ENCODE measurements at places on chromosomes 7 and 10. TPM values are rescaled to one million over a fixed set of nuclear protein-coding genes. Genes with fewer than 3 reads are reported as not detected.

AGAP5 gene
- polyA plus RNA-seq, result 3.3 TPM

CFAP58 gene
- 0.23 TPM for polyA plus RNA-seq

DPYSL4 gene
- polyA plus RNA-seq, result 3.4 TPM

LRRN3 gene
- polyA plus RNA-seq, result 12.7 TPM

RBP3 gene
- not detected for polyA plus RNA-seq

MKI67 gene
- polyA plus RNA-seq, result 11.8 TPM

METTL27 gene
- polyA plus RNA-seq, result 1.5 TPM

ZPBP gene
- not detected for polyA plus RNA-seq

ZNF107 gene
- 1.8 TPM for polyA plus RNA-seq

IGF2BP3 gene
- polyA plus RNA-seq, result 14.4 TPM

VAX1 gene
- polyA plus RNA-seq, result 0.23 TPM

SLC26A3 gene
- not detected for polyA plus RNA-seq

FAM25G gene
- not detected for polyA plus RNA-seq

KIF5B gene
- polyA plus RNA-seq, result 28.8 TPM

PDE6C gene
- not detected for polyA plus RNA-seq

NUTM2E gene
- 0.22 TPM for polyA plus RNA-seq

DLX6 gene
- not detected for polyA plus RNA-seq

AKR1C8 gene
- not detected for polyA plus RNA-seq

IFRD1 gene
- polyA plus RNA-seq, result 39.6 TPM

PRF1 gene
- polyA plus RNA-seq, result not detected

LRIT2 gene
- not detected for polyA plus RNA-seq

SEMA4G gene
- 4.3 TPM for polyA plus RNA-seq

CTAGE4 gene
- polyA plus RNA-seq, result 0.98 TPM

Measured in BJ (cell line).